Stomach (tissue), 19 donors: ENCODE measurements at places on chromosomes 3 and 15. TPM values are rescaled to one million over a fixed set of nuclear protein-coding genes. Genes with fewer than 3 reads are reported as not detected.

Gene GHRL
- 1.7 TPM for total RNA-seq

Gene ADAMTSL3
- total RNA-seq = 7.6 TPM

Gene TMOD2
- 2.2 TPM for total RNA-seq

Gene CLDN16
- total RNA-seq = not detected

Gene ATRIP
- total RNA-seq = 3.7 TPM

- no peak for DNase-seq
Measured at GRCh38 chr15:68401496-68402431, 30.2 kb downstream of the ITGA11 start.

GRCh38 chr3:159174715-159175692, 373.1 kb downstream of the MFSD1 start:
- DNase-seq = no peak

- DNase-seq = no peak
Measured at GRCh38 chr3:115341208-115341607, 194.1 kb upstream of the ZBTB20 start.

- peak; percentile 75 for DNase-seq
Measured at GRCh38 chr15:51367322-51367976, 26.0 kb downstream of the GLDN start.

- no peak for DNase-seq
Measured at GRCh38 chr3:83625261-83625660, 1333.5 kb upstream of the CADM2 start.

- peak; percentile 21 for DNase-seq
Measured at GRCh38 chr3:118949113-118949760, 85.4 kb downstream of the IGSF11 start.

- no peak for DNase-seq
Measured at GRCh38 chr3:40099871-40100270, 209.6 kb upstream of the EIF1B start.

DNA sequence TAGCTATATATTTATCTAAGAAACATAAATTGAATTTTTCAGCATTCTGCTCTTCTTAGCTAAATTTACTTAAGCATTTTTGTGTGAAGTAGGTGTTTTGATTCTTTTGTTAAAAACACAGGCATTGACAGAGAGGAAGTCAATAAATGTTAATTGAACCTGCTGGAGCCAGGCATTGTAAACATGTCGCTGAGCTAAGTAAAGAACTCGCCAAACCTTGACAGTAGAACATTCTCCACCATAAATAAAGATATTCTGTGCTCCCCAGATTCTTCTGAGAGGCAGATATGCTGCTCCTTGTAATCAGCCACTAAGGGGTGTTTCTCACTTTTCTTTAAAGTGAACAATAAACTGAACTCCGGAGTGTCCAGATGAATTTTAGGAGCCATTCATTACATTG, 38.4 kb downstream of the SYNM start:
- DNase-seq = no peak

DNA sequence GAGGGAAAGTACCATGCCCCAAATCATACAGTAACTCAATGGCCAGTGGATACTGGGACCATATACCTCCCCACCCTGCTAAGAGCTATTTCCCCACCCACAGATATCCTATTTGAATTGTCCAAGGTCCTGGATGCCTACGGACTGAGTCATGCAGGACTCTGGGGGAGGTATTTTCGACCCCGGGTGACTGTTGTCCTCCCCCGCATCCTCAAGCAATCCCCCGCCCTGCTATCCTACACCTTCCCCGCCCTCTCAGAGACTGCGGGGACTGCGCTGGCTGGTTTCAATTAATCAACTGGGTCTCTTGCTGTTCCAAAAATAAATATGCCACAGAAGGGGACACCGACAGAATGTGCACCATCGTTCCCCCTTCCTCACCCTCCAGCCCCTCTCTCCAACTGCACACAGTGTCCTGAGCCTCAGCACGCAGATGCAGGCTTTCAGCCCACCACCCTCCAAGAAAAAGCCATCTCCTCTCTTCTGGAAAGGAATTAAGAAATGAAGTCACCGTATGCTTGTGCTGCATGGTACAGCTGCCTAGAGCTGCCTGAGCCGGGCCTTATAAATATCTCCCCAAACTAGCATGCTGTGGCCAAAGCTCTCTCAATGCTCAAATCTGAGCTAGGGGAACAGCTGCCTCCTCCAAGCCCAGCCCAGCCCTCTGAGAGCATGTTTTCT, 8.1 kb downstream of the CAV3 start:
- no peak for DNase-seq

DNA sequence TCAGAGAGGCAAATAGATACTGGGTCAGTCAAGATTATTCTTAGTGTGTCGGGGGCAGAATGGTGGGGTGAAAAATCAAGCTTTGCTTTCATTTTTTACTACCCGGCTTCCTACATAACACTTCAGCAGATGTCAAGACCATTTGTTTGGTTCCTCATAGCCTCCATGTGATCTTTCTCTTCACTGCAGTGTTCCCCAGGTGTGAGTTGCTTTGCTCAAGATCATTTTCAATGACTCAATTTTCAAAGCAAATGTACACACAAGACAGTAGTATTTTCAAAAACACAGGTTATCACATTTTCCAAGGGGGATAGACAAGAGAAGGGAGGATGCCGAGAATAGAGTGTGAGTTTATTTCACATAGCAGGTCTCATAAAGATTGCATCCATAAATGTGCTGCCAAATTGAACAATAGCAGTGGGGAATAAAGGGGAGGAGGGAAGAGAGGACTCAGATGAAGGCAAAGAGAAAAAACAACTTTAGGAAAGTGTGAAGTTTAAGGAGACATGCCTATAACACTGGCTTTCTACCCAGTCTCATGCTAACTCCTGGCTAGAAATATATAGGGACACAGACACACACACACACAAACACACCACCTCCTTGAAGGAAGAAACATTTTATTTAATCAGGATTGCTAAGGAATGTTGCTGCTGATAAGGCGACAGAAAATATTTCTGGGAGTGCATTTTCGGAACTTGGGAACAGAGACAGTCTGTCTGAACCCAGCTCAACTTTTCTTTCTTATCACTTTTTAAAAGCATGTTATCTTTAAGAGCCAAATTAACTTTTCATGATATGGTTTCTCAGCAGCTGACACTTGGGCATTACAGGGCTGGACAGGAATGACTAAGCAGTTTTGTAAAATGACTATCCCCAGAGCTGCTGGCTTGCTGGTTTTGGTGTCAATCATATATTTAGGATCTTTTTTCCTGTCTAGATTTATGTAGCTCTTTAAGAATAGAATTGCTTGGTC, 402.4 kb downstream of the RBMS3 start:
- DNase-seq = peak; percentile 46

DNA sequence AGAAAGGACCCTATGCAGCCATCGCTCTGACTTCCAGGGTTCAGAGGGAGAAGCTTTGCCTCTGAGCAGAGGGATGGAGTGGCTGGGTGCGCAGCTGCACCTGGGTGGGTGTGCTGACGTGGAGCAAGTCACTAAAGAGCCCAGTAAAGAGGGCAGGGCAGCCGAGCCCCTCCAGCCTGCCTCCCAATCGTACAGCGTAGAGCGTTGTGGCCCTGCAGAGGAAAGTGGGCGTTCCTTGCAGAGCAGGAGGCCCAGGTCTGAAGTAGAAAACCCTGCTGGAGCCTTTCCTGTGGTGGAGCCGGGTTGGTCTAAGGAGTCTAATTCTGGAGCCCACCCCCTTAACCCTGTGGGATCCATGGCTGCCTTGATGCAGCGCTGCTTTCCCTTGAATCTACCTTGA, 61.0 kb downstream of the ABTB1 start:
- DNase-seq = no peak
